Ovary (tissue), 10 donors: ENCODE measurements at places on chromosomes 11 and 22. TPM values are rescaled to one million over a fixed set of nuclear protein-coding genes. Genes with fewer than 3 reads are reported as not detected.
A peak's percentile ranks its signal among the peaks of the same experiment; 100 is the strongest.

- no peak for DNase-seq
Observed at GRCh38 chr22:42704896-42705295, 15.8 kb downstream of the A4GALT start.

DNA sequence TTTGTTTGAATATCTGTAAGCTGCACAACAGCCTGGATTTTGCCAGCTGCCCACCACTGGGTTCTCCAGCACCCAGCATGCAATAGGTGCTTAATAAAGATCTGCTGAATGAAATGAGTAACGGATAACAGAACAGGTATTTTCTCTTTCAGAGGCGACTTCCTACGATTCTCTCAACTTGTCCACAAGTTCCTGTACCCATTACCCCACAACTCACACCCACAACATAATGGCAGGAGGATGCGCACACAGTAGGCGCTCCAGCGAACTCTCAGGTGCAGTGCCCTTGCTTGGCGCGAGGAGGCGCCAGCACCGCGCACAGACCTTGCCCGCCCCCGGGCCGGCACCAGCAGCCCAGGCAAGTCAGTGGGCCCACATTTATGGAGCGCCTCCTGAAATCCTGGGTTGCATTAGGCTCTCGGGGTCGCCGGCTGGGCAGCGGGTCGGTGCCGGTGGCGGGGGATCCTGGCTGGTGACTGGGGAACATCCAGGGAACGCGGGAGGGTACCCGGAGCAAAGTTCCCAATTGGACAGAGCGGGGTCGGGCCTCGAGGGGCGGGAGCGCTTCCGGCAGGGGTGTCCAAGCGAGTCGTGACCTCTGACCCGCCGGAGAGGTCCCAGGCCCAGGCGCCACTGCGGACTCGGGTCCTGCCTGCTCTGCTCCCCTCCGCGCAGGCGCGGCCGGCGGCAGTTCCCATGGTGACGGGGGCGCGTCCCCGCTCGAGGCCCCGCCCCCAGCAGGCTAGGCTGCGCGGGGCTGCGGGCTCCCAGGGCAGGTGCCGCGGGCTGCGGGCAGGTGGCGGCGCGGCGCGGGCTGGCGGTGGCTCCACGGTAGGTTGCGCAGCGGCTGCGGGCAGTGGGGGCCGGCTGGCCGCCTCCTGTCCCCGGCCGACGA, at the start of gene KIAA1671:
Gene KIAA1671, plus strand, starts transcription at position 775 of the 895 bp plus-strand sequence. CDS start 75,284 bp downstream, outside the sequence.
- DNase-seq, result peak; percentile 89

C22orf31 gene
- polyA plus RNA-seq, result 0.73 TPM

- DNase-seq, result no peak
Observed at GRCh38 chr11:46711303-46711702, 7.7 kb upstream of the F2 start.

GSTT2 gene
- 0.33 TPM for polyA plus RNA-seq

GRCh38 chr11:69509381-69509780, 27.9 kb downstream of the LINC01488 start:
- DNase-seq, result no peak

LRRN4CL gene
- 18.5 TPM for polyA plus RNA-seq

PRG3 gene
- polyA plus RNA-seq, result not detected

DNA sequence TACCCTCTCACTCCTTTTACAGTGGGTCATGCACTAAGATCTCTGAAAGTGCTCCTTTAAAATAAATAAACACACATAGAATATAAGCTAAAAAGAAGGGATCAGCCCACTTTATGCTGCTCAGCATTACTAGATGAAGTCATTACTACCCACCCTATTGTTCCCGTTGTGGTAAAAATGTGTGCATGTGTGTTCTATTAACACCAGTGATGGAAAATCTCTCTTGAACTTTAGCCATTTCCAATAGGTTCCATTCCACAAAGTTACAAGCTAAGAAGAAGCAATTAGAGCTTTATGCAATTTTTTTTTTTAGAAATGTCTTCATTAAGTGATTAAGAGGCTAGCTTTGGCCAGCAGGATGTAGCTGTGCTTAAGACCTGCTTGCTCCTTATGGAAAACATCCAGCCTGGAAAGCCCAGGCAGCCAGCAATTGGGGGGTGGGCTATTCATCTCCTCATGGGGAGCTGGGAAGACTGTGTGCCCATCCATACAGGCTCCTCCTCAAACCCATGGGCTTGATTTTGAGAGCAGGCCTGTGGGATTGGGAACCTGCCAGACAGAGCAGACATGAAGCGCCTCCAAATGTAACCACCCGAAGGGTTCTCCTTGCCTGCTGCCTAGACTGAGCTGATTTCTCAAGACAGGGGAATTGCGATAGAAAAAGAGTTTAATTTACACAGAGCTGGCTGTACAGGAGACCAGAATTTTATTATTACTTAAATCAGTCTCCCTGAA, 92.9 kb upstream of the PARVA start:
- no peak for DNase-seq

ACR gene
- polyA plus RNA-seq, result 0.33 TPM

DNA sequence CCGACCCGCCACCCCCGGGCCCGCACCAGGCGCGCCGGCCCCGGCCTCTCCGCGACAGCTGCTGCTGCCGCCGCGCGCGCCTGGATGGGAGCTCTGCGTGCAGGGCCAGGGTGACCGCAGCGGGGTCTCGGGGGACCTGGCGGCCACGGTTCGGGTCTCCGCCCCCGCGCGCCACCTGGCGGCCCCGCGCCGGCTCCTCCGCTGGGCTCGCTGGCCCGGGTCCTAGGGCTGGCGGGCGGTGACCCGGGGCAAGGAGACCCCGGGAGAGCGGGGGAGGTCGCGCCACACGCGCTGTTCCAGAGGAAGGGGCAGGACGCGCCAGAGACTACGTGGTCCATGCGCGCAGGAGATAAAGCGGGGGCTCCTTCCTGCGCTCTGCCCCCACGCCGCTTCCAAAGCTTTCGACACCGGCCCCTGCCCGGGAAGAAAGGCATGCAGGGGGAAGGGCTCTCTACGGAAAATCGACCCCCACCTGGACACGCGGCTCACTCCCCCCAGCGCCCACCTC, 562 bp downstream of the SHANK2 start:
- DNase-seq, result no peak

- no peak for DNase-seq
Observed at GRCh38 chr22:19358195-19358594, 66.7 kb upstream of the CLTCL1 start.

- DNase-seq, result no peak
Observed at GRCh38 chr11:64359712-64360445, 917 bp downstream of the RPS6KA4 start.

DNA sequence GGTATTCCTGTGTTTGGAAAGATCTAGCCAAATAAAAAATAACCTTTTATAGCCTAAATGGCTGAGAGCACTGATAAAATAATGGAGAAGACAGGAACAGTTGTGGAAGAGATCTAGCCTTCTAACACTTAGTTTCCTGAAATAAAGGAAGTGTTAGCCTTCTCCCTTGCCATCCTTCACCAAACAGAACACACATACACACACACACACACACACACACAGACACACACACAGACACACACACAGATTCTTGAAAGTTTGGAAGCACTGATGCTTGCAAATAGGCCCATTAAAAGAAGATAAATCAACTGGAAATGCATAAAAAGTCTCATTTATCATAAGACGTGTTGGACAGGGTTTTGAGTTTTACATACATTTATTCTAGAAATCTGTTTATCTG, 37.5 kb downstream of the KIRREL3 start:
- DNase-seq, result no peak

PAX6 gene
- polyA plus RNA-seq, result not detected

DNA sequence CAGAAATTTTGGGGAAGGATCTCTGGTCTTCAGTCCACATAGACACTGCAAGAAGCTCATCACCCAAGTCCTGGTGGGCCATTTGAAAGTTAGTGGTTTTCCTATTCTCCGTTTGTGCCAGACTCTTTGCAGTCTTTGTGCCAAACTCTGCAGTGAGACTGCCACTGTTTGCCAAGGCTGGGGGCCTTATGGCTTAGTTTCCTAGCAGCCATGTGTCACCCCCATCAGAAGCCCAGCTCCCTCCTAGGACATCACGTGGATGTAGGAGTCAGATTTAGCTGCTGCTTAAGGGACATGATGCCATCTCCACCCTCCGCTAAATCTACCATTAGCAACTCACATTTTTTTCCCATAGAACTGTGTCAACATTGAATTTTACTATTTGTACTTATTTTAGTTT, 220.0 kb downstream of the C11orf91 start:
- DNase-seq, result no peak

DNA sequence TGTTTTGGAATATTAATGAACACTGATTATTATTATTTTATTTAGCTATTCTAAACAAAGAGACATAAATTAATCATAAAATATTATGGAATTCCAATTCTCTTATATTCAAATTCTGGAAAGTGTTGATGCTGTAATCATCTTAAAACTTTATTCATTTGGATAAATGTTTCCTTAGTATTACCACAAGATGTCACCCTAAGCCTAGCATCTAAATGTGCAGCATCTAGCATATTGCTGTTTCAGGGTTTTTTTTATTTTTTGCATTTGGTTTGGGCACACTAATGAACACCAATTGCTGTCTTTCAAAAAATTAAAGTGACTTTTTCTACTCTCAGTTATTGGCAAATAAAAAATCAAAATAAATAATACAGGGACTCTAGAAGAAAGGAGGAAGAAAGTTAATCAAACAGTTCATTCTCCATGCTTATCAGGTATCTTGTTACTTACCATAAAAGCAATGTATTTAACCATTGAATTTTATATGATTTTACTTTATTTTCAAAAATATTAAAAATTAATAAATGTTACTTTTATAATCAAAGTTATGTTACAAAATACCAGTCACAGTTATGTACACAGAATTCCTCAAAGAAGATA, 31.8 kb downstream of the DLG2 start:
- DNase-seq, result no peak

SYT12 gene
- polyA plus RNA-seq, result 0.10 TPM

GRCh38 chr11:64827451-64827839, 17.0 kb downstream of the CDC42BPG start:
- DNase-seq, result no peak

GRCh38 chr22:21628386-21629254, 1.2 kb downstream of the YDJC start:
- DNase-seq, result peak; percentile 58

ENDOD1 gene
- polyA plus RNA-seq, result 18.9 TPM

DNA sequence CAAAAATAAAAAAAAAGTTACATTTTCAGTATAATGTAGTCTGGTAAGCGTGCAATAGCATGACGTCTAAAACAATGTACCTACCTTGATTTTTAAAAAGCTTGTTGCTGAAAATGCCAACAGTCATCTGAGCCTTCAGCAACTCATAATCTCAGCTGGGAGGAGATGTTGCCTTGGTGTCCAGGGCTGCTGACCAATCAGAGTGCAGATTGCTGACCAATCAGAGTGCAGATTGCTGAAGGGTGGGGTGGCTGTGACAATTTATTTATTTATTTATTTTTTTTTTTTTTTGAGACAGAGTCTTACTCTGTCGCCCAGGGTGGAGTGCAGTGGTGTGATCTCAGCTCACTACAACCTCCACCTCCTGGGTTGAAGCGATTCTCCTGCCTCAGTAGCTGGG, 17.8 kb downstream of the ZBED4 start:
- no peak for DNase-seq

MS4A6A gene
- 24.7 TPM for polyA plus RNA-seq

SH3BP1 gene
- polyA plus RNA-seq, result 5.5 TPM

DNA sequence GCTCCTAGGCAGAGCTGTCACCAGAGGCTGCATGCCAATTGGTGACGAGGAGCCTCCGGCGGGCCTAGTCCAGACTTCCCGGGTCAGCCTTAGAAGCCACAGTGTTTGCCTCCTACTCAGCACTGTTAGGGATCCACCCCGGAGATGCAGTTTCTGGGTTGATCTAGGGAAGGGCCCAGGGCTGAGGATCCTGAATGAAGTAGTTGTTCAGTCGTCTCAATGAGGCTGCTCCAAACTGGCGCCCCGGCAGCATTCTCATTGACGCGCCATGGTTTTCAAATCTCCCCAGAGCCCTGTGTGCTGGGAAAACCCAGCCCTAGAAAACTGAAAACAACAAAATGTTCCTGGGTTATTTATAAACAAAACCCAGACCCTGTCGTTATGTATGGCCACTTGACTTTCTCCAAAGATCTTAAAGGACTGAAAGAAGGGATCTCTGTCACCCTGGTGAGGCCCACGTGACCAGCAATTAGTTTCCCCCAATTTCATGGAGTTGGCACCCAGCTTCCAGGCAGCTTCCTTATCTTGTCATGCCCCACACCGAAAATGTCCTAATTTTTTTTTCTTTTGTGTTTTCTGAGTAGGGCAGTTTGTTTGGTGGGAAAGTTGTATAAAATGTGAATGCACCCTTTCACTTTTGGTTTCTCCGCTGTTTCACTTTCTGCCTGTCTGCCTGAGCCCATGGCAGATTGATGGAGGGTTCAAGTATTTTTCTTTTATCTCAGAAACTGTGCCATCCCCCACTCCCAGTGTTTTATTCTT, 2.0 kb upstream of the EHD1 start:
- no peak for DNase-seq

GRCh38 chr11:6979365-6979764, 40.8 kb downstream of the ZNF214 start:
- DNase-seq, result no peak

PGM2L1 gene
- polyA plus RNA-seq, result 1.5 TPM

MMP12 gene
- not detected for polyA plus RNA-seq

OAF gene
- polyA plus RNA-seq, result 44.1 TPM

DDX25 gene
- 0.51 TPM for polyA plus RNA-seq

- no peak for DNase-seq
Observed at GRCh38 chr11:19110295-19110694, 6.7 kb upstream of the ZDHHC13 start.

NXPE1 gene
- 0.07 TPM for polyA plus RNA-seq

- no peak for DNase-seq
Observed at GRCh38 chr11:15825976-15826650, 530.2 kb downstream of the SOX6 start.

GRCh38 chr22:17570851-17571631, 7.7 kb downstream of the SLC25A18 start:
- peak; percentile 69 for DNase-seq

HBG2 gene
- polyA plus RNA-seq, result not detected

DNA sequence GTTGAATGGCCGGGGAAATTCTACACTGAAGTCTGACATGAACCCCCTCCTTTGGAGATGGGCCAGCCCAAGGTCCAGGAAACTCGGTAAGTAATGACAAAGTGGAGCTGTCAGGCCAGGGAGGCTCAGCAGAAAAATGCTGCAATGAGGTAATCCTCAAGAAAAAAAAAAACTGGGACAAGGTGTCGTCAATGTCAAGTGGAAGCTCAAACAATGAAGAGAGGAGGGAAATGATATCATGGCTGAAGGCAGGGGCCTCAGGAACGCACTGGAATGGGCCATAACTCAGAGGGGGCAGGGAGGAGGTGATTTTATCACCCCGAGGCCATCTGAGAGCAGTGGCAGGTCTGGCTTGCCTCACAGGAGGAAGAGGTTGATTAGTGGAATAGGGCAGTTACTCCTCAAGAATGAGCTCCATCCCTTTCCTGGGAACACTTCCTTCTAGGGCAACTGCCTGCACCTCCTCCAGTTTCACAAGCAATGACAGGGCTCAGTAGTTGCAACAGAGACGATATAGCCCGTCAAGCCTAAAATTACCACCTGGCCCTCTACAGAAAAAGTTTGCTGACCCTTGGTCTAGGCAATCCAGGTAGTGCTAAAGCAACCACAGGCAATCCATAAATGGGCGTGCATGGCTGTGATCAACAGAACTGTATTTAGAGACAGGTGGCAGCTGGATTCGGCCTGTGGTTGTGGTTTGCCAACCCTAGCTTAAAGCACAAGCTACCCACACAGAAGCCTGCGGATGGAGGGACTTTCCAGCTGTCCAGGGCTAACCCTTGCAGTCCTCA, 65.2 kb downstream of the FBXO7 start:
- DNase-seq, result no peak
